ENCODE measurements at places on chromosomes 4 and X.

- no peak for DNase-seq
Observed at GRCh38 chrX:22542641-22543040, 269.9 kb downstream of the CBLL2 start.

DNA sequence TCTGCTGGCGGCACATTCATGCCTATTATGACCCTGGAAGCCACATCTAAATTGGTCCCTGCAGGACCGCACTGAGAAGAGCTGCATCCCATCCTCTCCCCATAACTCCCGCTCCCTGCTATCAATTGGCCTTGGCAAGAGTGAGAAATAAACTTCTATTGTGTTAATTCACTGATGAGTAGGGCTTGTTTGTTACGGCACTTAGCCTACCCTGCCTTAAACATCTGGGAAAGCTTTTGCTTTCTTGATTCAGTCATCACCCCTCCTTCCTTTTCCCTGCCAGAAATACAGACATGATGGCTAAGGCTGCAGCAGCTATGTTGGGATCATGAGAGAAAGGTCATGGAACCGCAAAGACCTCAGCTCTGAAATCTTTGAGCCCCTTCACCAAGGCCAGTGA lies 36.5 kb downstream of the SUPT20HL2 start:
- no peak for DNase-seq

DNA sequence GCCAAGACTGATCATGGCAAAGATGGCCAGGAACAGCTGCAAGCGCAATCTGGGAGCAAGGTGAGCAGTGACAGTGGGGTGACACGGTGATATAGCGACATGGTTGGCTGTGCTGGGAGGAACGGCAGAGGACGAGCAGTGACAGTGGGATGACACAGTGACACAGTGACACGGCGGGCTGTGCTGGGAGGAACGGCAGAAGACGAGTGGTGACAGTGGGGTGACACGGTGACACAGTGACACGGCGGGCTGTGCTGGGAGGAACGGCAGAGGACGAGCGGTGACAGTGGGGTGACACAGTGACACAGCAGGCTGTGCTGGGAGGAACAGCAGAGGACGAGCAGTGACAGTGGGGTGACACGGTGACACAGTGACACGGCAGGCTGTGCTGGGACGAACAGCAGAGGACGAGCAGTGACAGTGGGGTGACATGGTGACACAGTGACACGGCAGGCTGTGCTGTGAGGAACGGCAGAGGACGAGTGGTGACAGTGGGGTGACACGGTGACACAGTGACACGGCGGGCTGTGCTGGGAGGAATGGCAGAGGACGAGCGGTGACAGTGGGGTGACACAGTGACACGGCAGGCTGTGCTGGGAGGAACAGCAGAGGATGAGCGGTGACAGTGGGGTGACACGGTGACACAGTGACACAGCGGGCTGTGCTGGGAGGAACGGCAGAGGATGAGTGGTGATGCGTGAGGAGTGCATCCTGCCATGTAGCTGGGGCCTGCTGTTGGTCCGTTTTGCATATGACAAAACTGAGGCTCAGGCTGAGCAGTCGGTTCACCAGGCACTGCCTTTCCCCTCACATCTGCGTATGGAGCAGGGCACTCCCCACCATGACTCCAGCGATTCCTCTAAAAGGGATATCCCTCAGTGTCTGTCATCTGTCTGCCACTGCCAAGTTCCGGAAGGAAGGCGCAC lies 36.0 kb upstream of the MXD4 start:
- DNase-seq: no peak

- no peak for DNase-seq
Observed at GRCh38 chrX:108811891-108812290, 75.5 kb upstream of the IRS4 start.

DNA sequence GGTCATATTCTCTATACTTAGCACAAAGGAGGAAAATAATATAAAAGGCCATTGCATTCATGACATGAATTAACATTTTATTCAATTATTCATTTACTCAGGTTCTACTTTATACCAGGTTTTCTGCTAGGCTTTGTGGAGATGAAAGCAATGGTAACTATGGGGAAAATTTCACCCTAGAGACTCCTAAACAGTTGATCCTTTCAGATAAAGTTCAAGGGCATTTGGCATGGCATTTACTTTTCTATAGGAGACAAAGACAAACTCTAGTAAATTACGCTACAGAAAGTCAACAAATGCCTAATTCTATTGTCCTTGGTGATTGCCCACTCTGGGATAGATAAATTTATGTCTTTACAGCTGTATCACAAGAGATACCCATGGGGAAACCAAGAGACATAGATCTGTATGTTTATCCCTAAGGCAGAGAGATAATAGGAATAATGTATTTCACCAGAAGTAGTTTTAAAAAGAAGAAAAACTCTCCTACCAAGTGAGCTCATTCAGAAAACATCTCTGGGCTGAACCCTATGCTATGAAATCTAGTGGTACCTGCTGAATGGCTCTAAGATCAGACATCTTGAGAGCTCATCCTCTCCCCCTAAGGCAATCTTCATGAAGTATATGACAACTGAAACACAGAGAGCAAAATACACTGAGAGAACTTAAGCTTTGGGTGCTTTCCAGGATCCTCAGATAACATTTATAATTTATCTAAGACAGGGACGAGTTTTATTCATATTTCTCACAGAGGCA lies 316.7 kb downstream of the ANTXR2 start:
- no peak for DNase-seq
